ENCODE measurements at places on chromosomes 1 and 21.

- no peak for DNase-seq
Observed at GRCh38 chr1:48794816-48795215, 18.1 kb upstream of the BEND5 start.

DNA sequence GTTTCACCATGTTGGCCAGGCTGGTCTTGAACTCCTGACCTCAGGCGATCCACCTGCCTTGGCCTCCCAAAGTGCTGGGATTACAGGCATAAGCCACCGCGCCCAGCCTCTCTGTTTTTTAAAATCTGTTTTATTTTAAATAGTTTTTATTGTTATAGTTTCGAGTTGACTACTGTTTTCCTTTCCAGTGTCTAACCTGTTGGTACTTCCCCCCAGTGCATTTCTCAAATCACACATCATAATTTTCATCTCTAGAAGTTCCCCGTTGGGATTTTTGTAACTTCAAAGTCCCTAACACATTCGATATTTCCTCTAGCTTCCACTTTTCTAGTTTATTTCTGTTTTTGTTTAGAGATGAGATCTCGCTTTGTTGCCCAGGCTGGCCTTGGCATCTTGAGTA is 7.5 kb downstream of the HES4 start:
- no peak for DNase-seq

GRCh38 chr1:243746751-243747150 is 103.3 kb downstream of the AKT3 start:
- no peak for DNase-seq

DNA sequence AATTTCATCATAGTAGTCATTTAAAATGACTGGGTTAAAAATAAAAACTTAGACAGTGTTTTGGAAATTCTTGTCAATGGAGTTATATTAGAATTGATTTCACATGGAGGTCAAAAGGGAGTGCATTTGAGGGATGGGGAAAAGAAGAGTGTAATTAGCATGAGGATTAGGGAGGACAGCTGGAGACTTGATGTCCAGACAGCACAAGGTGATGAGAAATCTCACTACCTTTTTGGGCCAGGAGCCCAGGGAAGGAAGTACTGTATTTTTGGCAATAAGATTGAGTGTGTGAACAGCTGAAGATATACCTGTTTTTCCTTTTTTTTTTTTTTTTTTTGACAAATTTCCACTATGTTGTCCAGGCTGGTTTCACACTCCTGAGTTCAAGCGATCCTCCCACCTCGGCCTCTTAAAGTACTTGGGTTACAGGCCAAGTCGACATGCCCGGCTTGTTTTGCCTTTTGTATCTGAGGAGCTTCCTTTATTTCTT is 163.6 kb downstream of the PAPPA2 start:
- no peak for DNase-seq

- DNase-seq: no peak
Observed at GRCh38 chr1:172640111-172640510, 18.8 kb upstream of the FASLG start.

GRCh38 chr1:4411862-4412261 is 242.5 kb upstream of the AJAP1 start:
- no peak for DNase-seq

DNA sequence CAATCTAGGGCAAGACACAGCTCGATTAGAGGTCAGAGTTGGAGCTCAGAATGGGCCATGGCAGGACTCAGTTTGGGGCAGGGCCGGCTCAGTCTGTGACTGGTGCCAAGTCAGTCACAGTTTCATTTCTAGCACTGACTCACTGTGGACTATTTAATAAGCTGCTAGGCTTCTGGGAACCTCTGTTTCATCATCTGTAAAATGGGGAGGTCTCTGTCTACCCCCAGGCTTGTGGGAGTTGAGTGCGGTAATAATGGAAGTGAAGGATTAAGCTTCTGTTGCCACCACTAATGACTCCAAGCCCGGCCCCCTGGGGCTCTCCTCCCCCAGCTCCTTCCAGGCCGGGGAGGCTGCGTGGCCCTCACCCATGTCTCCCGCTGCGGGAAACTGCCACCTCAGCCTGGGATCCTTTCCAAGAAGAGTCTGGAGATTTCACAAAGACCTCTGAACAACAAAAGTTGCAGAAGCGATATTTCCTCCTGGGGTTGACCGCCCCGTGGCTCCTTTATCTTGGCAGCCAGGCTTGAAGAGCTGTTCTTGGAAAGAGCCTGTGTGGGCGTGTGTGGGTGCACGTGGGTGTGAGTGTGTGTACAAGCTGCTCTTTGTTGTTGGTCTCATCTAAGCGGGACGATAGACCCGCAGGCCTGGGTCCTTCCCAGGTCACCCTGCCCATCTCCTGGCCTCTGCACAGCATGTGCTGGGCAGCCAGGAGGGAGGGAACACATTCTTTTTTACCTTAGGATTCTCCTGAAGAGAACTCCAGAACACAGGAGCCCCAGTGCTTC is 29.1 kb downstream of the KNCN start:
- no peak for DNase-seq

DNA sequence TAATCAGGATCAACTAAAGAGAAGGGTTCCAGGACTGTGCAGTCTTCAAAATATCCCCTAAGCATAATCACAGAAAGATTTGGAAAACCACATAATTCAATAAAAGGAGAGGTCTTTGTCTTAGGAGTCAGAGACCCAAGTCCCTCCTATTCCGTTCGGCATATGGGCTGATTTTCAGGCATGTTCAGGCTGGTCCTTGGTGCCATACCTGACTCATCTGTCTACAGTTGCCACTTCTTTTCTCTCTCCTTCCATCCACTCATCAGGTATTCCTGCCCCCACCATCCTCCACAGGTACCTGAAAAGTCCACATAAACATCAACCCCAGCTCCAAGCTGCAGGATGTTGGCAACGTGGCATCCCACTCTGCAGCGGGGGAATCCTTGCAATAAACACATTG is 29.7 kb upstream of the RPL11 start:
- DNase-seq: no peak

GRCh38 chr1:116178837-116179236 is 67.6 kb downstream of the MAB21L3 start:
- DNase-seq: no peak

- no peak for DNase-seq
Observed at GRCh38 chr1:7727809-7728471, 43.2 kb upstream of the VAMP3 start.

DNA sequence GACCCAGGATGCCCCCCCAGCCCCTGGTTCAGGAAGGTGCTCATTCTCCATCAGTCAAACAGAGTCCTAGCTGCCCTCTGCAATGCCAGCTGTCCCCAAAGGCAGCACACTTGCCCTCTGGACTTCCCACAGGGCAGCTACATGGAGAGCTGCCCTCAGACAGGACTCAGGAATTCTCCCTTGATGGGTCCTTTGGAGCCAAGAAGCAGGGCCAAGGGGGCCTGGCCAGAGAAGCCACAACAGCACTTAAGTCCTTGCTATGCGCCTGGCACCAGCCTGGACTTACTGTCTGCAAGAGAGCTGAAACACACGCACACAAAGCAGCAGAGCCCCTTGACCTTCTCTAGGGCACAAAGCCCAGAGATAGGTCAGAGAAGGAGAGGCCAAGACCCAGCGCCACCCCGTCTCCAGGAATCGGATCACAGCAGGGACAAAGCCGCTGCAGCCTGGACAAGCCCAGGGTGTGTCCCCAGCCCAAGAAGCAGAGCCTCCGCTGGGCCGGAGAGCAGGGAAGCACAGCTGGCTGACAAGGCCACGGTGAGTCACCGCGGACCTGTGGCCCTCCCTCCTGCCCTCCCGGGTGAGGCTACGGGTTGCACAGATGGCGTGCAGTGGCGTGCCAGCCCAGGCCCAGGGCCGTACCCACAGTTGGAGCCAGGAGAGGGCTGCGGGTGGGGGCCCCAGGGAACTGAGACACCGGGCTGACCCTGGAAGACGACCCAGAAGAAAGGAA is 1.7 kb downstream of the WNT9A start:
- no peak for DNase-seq

DNA sequence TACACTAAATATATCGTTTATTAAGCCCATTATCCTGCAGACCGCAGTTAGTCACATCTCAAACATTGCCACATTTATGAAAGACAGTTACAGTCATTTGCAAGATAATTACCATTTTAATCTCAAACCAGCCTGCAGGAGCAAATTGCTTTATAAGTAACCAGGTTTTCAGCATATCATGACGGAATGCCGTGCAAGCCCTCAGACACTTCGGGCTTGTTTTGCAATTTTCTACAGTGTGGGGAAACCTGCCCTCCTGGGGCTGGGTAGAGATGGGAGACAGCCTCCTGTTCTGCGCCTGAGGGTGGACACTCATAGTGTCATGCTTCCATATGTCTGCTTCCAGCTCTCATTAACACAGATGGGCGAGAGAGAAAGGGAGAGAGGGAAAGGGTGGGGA is 563.9 kb downstream of the NPHP4 start:
- no peak for DNase-seq

DNA sequence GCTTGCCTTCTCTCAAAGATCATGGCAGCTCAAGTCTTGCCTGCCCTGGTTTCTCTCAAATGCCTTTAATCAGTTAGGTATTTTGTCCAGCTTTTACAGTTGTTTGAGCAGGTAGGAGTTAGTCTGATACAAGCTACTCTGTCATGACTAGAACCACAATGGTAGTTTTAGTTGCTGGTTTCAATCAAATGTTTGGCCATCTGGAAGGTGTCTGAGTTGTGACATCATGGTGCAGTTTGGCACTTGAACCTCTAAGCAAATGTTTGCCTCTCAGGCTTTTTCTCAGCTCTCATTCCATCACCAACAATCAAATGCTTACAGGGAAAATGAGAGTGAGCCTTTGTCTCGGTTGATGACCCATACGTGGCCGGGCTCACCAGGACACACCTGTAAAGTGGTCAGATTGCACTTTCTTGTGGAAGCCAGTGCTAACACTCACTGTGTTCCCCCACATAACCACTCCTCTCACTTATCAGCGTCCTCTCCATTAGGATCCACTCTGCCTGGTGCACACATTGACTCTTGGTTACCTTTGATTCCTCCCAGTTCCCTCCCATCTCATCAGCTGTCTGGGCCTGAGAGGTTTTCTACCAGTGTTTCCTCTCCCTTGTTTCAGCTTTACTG is 67.5 kb downstream of the CCDC185 start:
- no peak for DNase-seq

DNA sequence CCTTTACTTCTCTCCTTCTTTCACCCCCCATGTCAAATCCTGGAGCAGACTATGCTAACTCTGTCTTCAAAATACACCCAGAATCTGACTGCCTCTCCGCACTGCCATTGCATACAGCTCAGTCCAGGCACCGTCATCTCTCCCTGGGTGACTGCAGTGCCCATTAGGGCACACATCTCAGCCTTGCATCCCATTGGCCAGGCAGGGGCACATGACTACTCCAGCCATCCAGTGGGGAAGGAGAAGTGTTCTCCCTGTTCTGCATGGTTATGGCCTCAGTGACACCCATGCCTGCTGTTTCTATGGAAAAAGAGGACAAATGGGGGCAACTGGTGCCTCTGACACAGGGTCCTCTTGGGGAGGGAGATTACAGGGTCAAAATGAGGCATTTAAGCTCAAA is 270.5 kb downstream of the MATN1 start:
- DNase-seq: no peak

All from AG04449 (cell line).